ENCODE measurements at places on chromosomes 4 and X.

- DNase-seq: no peak
Observed at GRCh38 chr4:143771269-143771668, 70.8 kb upstream of the FREM3 start.

DNA sequence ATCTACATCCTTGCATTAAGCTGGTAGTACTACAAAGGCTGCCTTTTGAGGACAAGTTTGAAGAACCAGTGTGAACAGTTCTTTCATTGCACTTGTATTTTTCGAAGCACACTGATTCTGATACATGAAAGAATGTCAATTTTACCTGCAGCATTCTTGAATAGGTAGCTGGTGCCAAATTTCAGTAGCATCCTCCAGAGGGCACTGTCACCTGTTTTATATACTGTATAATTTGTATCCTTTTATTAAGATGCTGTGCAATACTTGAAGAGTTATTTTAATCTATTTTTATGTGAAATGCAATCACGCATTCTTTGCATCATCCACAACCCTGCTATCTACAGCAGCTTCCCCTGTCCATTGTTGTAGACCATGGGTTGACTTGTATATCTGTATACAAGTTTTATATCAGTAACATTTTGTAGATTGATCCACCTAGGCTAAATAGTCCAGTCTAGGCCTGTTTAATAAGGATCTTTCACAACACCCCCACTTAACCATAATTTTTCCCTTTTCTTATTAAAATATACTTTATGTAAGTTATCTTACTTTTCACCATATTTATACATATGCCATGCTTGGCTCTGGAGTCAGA, 325.7 kb downstream of the PCDH7 start:
- no peak for DNase-seq

DNA sequence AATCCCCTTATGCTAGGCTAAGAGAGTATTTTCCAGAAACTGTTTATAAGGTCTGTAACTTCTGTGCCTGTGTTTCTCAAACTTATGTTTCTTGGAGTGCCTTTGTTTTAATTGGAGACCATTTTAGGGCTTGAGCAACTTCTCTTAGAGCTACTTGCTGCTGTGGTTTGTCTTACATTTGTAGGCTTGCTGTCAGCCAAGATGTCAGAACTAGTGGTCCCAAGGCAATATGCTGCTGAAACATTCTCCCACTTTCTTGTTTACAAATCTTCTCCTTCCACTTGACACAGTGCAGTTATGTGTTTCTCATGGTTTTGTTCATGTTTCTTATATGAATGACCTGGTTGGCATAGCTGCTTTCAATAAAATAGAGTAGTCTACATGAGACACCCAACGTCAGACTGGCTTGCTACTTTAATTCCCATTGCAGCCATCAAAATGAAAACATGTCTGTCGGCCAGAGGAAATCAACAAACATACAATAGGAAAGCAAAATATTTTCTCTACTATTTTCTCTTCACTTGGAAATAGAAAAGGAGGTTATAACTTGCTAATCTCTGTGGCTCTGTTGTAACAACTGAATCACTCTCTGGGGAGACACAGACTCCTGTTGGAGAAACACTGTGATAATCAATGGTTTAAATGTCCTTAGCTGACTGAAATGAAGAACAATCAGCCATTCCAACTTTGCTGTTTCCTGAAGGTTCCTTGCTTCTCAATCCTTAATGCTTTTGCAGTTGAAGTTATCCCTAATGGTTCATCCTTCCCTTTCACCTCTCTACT, 426.4 kb downstream of the PDGFC start:
- DNase-seq: no peak

GRCh38 chr4:78654807-78655206, 103.2 kb downstream of the ANXA3 start:
- DNase-seq: no peak

DNA sequence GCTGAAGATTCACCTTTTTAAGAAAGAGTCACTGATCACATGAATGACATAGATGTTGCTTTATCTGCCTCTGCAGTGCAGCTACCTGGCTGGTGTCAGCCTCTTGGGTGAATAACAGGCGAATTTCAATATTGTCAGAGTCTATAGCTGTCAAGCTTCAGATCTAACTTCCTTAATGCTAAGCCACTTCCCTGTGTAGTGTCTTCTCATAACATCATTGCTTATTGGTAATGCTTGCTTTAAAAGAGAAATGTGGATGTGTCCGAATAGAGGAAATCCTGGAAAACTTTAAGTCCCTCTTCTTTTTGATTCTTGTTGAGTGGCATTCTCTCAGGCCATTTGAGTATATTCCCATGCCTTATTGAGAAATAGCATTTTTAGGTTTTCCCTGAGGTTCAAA, 7.3 kb upstream of the IGFBP7 start:
- DNase-seq: no peak

DNA sequence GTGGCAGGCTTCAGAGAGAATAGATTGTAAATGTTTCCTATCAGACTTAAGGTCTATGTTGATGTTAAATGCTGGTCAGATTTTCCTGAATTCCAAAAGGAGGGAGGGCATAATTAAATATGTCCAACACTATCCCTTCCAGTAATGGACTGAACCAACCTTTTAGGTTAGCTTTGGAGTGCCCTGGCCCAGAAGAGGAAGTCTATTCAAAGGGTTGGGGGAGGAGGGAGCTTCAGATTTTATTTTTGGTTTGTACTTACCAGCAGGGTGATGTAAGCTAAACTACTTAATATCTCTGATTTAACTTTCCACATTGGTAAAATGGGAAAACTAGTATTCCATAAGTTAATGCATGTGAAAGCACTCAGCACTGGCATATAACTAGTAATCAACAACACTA, 91.1 kb downstream of the RBM46 start:
- DNase-seq: no peak

DNA sequence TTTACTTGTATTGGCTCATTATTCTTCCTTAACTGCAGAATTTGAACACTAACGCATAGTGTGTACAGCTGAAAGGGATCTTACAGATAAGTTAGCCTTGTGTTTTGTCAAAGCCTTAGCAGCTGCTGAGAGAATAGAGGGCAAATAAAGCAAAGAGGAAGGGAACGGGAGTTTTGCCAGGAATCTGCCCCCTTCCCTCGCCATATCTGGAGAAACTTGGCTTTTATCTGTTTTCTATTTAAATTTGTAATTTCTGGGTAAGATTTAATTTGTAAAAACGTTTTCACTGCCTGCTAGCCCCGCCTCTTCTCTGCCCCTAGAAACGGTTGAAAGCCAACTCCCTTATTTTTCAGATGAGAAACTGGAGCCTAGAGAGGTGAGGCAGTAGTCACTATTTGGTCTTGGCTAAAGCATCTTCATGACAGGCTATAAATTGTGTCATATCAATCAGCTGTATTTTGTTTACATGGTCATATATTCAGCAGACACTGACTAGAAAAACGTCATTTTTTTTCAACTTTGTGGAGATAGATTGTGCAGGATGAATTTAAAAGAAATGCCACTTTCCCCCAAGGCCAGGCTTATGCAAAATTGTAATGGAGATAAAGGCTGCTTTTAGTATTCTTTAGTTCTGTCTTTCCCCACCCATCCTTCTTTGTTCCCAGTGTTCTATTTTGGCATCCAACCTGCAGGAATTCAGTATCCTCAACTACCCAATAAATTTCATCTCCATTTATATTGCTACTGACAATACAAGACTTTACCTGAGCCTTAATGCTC, 319.4 kb downstream of the SH2D1A start:
- no peak for DNase-seq

GRCh38 chrX:152038804-152039203, 64.3 kb upstream of the GABRE start:
- no peak for DNase-seq

DNA sequence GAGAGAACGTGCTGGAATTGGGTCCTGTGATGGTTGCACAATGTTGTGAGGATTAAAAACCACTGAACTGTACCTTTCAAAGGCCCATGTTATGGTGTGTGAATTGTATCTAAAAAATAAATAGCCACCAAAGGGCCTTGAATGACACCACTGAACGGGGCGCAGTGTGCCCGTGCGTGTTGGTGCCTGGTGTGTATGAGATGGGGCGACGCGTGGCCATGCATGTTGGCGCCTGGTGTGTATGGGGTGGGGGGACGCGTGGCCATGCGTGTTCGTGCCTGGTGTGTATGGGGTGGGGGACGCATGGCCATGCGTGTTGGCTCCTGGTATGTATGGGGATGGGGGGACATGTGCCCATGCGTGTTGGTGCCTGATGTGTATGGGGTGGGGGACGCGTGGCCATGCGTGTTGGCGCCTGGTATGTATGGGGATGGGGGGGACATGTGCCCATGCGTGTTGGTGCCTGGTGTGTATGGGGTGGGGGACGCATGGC, 66.6 kb upstream of the HELT start:
- DNase-seq: no peak

- no peak for DNase-seq
Observed at GRCh38 chr4:827209-828081, 1.5 kb upstream of the CPLX1 start.

DNA sequence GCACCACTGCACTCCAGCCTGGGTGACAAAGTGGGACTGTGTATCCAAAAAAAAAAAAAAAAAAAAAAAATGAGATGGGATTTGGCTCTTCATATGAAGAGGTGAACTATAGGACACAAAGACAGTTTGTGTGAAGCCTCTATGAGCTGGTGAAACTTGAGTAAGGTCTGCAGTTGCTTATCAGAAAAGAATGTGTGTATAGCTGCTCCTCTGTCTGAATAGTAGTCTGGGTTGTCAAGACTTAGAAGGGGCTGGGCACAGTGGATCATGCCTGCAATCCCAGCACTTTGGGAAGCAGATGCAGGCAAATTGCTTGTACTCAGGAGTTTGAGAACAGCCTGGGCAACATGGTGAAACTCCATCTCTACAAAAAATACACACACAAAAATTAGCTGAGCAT, 82.8 kb downstream of the ARSF start:
- no peak for DNase-seq

- no peak for DNase-seq
Observed at GRCh38 chr4:113276464-113277170, 227.2 kb downstream of the ANK2 start.

GRCh38 chr4:68324519-68325262, 25.2 kb downstream of the YTHDC1 start:
- DNase-seq: no peak

DNA sequence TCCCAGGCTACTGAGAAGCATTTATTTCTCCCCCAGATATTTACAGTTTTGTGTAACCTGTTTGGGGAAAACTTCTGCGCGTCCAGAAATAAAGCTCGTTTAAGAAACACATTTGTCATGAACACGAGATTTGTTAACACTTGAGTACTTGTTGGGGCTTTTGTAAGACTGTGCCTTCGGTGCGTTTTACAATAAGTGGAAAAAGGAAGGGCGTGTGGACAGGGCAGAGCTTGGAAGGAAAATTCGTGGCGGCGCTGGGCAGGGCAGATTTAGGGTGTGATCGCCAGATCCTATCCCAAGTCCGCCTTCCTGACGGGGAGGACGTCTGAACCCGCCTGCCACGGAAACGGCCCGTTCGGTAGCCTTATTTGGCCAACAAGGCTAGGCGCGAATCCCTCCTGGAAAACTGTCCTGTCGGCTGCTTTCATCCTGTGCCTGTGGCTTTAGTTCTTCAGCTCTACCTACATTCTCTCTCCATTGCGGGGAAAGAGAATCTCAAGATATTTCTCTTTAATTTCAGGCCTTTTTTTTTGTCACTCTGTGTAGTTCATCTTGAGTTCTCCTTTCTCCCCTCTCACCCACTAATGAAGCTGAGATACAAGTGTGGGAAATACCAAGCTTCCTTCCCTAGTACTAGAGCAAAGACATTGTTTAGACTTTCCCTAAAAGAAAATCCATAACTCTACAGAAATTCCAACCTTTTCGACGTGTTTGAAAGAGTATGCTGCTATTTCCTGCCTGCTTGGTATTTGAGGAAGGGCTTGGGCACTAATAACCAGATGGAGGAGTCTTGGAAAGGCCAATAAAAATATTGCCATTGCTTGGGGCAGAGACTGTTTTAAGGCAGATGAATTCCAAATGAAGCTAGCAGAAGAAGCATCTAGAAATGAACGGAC, 982 bp downstream of the PDLIM5 start:
- DNase-seq: peak; percentile 3

GRCh38 chrX:25175743-25176142, 160.0 kb upstream of the ARX start:
- no peak for DNase-seq

GRCh38 chr4:147891476-147892115, 159.7 kb downstream of the ARHGAP10 start:
- DNase-seq: no peak

GRCh38 chr4:119125931-119126330, 9.7 kb upstream of the MYOZ2 start:
- no peak for DNase-seq

- DNase-seq: no peak
Observed at GRCh38 chr4:896630-897029, 35.5 kb downstream of the GAK start.

- DNase-seq: no peak
Observed at GRCh38 chr4:121943941-121944340, 7.9 kb downstream of the TRPC3 start.

- DNase-seq: no peak
Observed at GRCh38 chrX:6149060-6149872, 79.4 kb downstream of the NLGN4X start.

DNA sequence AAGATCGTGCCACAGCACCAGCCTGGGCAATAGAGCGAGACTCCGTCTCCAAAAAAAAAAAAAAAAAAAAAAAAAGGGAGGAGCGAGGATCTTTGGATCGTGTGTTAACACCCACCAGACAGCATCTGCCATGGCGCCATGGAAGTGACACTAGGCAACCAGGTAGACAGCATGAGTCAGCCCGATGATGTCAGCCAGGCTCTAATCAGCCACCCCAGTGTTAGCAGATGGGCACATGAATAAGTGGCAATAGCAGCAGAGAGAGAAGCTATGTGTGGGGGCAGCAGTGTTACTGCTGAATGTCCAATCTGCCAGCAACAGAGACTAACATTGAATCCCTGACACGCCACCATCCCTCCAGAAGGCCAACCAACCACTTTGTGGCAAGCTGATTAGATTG, 6.6 kb downstream of the SYN1 start:
- DNase-seq: no peak

DNA sequence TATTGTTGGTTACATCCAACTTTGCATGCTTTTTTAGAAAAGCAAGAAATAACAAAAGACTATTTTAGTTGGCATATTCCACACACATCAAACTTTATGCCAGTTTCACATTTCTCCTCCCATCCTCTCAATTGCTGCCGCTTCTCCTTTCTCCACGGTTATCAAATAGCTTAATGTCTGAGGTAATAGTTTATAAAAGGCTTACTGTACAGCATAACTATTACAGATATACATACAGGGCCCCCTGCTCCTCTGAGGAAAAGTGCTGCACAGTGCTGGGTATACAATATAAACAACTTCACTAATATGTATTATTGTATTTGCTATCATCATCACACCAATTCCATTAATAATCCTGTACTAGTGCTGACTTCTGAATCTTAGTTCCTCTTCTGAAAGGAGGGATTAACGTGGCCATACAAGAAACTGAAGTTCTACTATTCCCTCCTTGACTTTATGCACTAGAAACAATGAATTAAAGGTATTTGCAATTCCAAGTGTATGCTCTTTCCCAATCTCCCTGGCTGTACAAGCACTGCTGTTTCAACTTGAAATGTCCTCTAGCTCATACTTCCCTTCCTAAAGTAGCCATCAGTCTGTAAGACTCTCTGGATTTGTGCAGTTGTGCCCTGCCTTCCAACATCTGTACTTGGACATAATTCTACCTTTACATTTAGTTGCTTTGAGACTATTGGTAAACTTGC, 2.5 kb downstream of the CCNI start:
- DNase-seq: no peak

- DNase-seq: no peak
Observed at GRCh38 chrX:24876530-24877287, 139.1 kb downstream of the ARX start.
